ENCODE measurements at places on chromosomes 3 and 15.

DNA sequence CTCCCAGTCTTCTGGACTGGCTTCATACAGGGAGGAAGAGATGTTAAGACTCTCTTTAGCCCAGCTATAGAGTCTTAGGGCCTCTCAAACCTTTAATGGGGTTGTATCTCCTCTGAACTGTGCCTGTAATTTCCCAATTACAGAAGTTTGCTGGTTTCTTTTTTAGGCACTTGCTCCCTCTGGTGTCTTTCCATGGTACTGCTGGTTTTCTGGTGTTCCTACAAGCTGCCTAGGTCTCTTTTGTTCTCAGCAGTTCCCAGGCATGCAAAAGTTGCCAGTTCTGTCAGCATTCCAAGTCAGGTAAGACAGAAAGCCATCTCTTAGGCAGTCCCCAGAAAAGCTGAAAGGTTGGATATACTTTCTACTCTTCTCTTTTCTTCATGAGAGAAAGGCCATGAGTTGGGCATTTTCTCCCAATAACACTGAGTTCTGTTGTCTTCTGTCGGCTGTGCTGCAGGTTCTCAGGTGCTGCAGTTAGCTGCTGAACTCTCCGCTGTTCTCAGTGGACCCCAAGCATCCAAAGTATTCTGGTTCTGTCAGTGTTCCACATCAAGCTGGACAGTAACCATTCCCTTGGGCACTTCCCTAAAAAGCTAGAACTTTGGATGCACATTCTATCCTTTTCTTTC, 54.4 kb upstream of the EHHADH start:
- peak; percentile 78 for DNase-seq

DNA sequence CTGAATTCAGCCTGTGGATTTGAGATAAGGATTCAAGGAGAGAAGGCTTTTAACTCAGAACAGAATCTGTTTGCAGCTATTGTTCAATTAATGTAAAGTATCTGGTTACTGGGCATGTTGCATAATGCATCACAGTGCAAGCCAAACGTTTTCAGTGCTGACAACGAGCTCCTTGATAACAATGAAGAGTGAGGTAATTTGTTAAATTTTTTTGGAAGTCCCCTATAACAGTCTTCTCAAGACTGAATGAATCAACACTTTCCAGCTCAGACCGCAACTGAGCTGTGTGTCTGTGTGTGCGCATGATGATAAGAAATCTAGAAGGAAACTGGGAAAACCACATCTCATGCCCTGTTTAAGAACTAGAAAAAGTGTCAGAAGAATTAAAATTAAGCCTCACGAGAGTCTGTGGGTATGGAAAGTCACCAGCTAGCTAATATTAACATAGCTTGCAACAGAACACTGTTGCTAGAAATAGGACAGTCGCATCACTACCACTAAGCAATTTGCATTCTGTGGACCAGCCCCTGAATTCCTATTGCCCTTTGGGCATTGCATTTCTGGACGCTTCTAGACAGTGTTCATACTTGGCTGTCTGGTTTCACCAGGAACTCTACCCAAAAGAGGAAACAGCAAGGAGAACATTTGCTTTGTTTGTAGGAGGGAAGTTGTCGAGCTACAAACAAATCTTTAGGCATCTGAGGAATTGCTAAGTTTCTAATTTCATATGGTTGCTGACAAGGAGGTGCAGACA, 43.7 kb upstream of the ATP2C1 start:
- DNase-seq = no peak

DNA sequence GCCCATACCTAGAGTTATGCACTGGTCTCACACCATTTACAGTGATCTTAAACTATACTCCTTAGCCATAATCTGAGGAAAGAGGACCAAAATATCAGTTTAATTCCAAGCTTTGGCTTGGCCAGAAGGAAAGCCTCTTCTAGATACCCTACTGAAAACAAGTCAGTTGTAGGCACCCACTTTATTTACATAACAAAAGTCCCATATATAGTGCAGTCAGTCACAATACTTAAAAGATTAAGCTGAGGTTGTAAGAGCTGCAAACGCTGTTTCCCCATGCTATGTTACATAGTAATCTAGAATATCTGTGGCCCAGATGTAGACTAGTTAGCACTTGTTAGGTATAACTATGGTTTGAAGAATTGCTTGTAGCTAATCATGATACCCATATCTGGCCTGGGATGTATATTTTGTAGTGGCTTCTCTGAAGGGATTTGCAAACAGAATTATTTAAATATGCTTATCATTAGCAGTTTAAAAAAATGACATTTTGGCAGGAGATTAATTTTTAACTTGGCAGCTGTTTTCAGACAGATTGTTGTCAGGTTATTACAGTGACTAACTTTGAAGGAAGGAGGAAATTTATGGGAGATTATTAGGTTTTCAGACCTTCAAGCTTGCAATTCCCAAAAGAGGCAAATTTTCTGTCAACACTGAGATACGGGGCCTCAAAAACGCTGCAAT, 160.4 kb upstream of the SLC2A2 start:
- no peak for DNase-seq

GRCh38 chr3:113545594-113545993, 13.2 kb downstream of the SIDT1 start:
- no peak for DNase-seq

- DNase-seq = no peak
Observed at GRCh38 chr15:82159922-82160321, 102.6 kb downstream of the EFL1 start.

- DNase-seq = no peak
Observed at GRCh38 chr3:65875393-65876027, 163.2 kb downstream of the MAGI1 start.

- peak; percentile 65 for DNase-seq
Observed at GRCh38 chr3:75294124-75294523, 370.0 kb upstream of the FRG2C start.

- DNase-seq = no peak
Observed at GRCh38 chr15:70825841-70826240, 28.1 kb downstream of the LARP6 start.

DNA sequence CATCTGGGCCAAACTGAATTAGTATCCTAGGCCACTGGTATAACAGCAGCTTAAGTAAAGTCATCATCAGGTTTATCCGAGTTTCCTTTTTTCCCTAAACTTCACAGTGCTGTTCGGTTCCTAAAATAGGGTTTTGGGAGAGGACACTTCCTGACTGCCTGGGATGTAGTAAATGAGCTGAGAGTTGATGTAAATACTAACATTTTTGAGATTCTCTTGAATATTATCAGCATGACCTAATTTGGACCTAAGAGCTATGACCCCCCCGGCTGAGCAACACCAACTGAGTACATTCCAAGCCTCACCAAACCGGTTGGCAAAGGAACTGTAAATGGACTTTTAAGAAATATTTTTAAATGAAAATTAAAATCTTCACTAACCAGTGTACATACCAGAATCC, 78.8 kb downstream of the IL5RA start:
- no peak for DNase-seq

- DNase-seq = peak; percentile 88
Observed at GRCh38 chr15:52139599-52140462, 27.3 kb upstream of the BCL2L10 start.

GRCh38 chr3:159030886-159031679, 229.2 kb downstream of the MFSD1 start:
- DNase-seq = no peak

- peak; percentile 8 for DNase-seq
Observed at GRCh38 chr3:126538316-126538715, 14.4 kb downstream of the CHST13 start.

- no peak for DNase-seq
Observed at GRCh38 chr3:12380461-12380860, 91.6 kb downstream of the PPARG start.

- no peak for DNase-seq
Observed at GRCh38 chr15:84598250-84598649, 2.6 kb upstream of the ZSCAN2 start.

DNA sequence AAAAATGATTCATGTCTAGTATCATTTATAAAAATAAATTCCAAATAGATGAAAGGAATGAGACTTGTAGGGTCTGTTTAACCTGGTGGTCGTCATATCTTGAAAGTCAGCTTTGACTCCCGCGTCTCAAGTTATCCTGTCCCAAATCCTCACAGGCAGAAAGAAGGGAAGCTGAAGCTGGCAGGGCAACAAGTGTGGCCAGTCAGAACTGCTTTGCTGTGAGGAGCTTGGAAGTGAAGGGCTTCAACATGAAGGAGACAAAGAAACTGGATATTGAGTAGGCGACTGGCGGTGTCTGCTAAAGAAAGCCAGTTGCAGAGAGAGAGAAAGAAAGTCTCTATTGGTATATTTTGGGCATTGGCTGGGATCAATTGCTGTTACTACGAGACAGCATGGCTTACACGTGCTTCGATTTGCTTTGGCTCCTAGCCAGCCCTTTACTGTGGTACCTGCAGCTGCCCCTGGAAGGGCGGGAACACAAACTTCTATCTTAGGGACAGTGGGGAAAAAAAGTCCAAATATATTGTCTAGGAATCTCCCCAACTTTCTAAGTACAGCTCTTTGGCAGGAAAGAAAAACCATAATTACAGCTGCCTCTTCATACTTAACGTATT, 107.2 kb downstream of the CHST2 start:
- DNase-seq = no peak

DNA sequence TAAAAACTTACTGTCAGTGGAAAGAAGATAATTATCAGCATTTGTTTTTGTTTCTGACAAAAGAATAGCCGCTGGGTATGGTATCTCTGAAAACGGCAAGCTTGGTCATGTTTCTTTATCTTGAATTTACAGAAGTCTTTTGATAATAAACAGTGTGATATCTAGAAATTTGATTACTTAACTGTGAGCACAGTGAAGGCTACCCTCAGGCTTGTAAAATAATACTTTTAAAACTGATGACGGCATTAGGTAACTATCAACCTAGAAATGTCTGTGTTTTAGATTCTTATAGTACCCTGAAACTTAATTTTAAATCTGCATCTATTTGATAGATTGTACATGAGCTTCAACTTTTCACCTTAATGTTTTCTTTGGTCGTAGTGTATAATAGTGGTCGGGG, 43.4 kb downstream of the NSUN3 start:
- DNase-seq = no peak

DNA sequence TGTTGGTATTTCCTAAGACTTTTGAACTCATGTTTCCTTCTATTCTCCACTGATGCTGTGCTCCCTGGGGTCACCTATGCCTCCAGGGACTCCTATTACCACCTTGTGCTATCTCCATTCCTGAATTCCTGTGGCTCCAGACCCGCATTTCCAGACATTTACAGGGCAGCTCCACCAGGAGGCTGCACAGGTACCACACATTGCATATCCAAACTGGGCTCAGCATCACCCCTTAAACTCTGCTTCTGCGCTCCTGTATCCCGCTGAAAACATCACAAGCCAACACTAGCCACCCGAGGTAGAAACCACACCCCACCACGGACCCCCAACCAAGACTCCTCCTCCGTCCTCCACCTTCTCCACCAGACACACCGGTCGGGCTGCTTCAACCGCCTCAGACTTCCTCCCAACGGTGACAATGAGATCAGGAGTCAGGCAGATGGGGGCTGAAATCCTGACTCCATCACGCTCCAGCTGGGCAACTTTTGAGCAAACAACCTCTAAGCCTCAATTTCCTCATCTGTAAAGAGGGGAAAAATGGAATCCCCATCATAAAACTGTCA, 10.4 kb downstream of the TNK2 start:
- no peak for DNase-seq

- DNase-seq = no peak
Observed at GRCh38 chr15:89150762-89151664, 62.8 kb downstream of the ABHD2 start.

DNA sequence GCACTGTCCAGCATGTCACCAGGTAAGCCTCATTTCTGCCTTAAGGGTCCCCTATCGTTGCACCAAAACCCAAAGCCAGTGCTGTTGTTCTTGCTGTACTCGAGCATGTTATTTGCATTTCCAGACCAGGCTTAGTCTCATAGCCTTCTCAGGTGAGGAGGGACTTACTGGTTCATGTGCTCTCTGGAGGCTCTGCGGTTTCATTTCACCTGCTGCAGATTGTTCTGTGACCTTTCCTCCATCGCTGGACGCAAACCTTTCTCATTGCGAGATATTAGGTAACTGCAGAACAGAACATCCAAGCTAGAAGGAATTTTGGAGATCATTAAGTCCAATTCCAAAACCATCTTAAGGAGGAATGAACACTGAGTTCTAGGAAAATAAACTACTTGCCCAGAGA, 187.3 kb upstream of the BCL6 start:
- no peak for DNase-seq

DNA sequence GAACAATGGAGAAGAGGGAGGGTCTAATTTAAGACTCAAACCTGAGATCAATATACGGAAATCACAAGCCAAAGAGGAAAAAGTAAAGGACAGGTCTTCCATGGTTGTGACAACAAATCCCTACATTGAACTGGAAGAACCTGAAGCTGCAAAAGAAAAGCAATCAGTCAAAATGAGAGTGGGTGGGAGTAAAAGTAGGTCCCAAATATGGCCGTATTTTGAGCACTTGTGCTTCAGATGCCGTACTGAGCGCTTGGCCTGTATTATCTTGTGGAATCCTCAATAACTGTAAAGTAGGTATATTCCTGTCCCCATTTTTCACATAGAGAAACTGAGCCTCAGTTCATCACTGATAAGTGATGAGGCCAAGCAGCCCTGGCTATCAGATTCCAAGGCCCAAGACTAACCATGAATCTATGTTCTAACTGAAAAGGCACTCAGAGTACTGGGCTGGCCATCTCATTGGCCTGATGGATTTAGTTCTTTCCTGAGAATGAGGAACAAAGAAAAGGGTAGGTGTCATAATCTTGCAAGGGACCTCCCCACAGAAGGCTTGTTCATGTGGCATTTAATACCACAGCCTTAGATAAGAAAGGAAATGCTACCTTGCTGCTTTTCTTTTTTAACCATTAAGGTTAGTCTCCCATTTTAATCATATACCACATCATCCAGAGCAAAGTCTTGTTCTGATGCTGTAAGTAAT, 52.5 kb downstream of the LRRN1 start:
- DNase-seq = no peak

DNA sequence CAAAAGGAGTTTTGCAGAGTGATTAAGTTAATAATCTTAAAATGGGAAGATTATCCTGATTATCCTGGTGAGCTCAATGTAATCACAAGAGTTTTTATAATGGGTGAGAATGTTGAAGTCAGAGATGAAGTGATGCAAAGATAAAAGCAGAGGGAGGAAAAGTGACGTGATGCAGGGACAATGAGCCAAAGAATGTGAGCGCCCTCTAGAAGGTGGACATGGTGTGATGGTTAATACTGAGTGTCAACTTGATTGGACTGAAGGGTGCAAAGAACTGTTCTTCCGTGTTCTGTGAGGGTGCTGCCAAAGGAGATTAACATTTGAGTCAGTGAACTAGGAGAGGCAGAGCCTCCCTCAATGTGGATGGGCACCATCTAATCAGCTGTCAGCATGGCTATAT, 569.6 kb upstream of the AGTR1 start:
- no peak for DNase-seq

- no peak for DNase-seq
Observed at GRCh38 chr3:37520907-37521341, 340.8 kb upstream of the CTDSPL start.

DNA sequence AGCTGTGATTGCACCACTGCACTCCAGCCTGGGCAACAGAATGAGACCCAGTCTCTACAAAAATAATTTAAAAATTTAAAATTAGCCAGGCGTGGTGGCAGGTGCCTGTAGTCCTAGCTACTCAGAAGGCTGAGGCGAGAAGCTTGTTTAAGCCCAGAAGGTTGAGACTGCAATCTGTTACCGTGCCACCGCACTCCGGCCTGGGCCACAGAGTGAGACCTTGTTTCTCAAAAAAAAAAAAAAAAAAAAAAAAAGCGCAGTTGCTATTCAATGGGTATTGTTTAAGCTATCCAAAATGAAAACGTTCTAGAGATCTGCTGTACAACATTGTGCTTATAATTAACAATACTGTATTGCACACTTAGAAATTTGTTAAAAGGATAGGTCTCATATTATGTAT, 24.0 kb downstream of the ZNF148 start:
- DNase-seq = no peak

Measured in WTC11 (cell line).